ENCODE measurements at places on chromosomes 4 and X. TPM values are rescaled to one million over a fixed set of nuclear protein-coding genes. Genes with fewer than 3 reads are reported as not detected.

Gene SOWAHD
- total RNA-seq, result 0.45 TPM

DNA sequence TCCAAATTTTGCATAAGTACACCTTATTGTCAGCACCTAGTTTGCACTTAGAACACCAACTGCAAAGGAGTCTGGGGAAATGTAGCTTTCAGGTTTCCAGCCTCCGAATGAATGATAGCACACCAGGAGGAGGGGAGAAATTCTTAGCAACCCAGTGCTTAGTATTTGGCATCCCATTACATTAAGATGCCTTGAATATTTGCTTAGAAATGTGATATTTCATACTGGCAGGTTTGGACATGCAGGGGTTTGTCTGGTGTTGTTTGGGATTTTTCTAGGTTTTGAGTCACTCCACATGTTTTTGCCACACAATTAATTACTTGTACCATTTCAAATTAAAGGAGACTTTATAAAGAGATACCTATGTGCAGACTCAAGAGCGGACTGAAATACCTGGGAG is 60.3 kb upstream of the CAMK2D start:
- DNase-seq, result no peak

Gene PRR32
- not detected for total RNA-seq

GRCh38 chrX:1529756-1530155 is 7.2 kb downstream of the P2RY8 start:
- peak; percentile 35 for DNase-seq

- no peak for DNase-seq
Measured at GRCh38 chr4:158605393-158605792, 66.3 kb downstream of the C4orf46 start.

Gene VCX2
- total RNA-seq, result not detected

DNA sequence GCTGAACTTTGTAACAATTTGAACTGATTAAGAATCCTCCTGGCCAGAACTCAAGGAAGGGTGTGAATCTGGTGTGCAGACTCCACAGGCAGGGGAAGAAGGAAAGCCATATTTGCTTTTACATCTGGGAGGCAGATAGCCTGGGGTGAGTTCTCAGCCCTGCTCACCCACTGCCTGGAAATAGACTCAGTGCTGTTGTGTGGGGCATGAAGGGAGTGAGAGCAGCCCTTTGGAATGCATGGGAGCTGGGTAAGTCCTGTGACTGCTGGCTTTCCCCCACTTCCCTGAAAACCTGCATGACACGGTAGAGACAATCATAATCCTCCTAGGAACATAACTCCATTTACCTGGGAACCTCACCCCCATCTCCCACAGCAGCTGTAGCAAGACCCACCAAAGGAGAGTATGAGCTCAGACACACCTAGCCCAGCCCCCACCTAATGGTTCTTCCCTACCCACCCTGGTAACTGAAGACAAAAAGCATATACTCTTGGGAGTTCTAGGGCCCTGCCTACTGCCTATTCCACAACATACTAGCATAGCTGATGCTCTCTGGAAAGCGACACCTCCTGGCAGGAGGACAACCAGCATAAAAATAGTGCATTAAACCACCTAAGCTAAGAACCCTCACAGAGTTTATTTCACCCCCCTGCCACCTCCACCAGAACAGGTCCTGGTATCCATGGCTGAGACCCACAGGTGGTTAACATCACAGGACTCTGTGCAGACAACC is 59.3 kb upstream of the UBQLN2 start:
- no peak for DNase-seq

Gene NPFFR2
- not detected for total RNA-seq

GRCh38 chrX:73214426-73215094 is at the start of gene NAP1L2:
TSS of gene NAP1L2 (minus strand) at chrX:73214851. CDS start at chrX:73214492, 359 bp downstream.
- DNase-seq, result peak; percentile 79

DNA sequence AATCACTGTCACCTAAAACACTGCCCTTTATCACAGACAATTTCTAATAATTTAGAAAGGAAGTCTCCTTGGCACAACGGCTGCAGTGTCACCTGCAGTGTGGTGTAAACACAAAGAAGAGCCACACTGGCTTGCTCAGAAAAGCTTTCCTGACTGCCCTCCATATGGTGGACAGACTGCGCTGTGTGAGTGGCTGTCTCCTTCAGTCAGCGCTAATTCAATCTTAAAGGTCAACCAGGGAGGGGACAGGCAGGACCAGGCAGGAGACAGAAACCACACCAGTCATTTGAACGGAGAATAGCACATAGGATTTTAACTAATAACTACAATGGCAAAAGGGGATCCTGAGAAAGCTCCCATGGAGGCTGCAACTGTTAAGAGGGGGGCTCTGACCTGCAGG is 132.1 kb downstream of the NSUN7 start:
- DNase-seq, result no peak

DNA sequence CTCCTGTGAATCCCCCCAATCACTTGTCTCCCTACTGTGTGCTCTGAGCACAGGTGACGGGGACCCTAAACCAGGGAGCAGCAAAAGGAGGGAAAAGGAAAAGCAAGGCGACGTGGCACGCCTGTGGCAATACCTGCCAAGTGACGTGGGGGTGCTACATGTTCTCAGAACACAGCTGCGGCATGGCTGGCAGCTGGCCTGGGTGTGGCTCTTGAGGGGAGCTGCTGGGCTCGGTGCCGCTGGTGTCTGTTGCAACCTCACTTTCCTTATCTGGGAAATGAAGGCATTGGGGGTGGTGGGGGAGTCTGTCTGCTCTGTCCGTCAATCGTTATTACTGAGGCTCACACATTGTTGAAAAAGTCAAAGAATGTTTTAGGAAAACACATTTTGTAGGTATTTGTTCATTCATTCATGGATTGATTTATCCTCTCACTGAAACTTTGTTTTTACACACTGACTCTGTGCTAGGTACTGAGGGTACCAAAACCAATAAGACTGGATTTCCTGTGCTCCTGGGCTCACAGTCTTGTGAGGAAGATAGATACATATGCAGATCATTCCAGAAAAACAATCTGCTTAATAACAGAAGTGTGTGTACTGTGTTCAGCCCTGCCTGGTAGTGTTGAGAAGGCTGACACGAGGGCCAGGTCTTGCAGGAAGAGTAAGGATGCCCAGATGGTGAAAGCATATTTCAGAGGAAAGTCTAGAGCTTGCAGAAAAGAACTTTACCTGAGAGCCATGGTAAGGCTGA is 217.6 kb downstream of the PTTG2 start:
- DNase-seq, result peak; percentile 71

Gene SLITRK4
- not detected for total RNA-seq

GRCh38 chr4:151163855-151164254 is 64.4 kb downstream of the RPS3A start:
- no peak for DNase-seq

DNA sequence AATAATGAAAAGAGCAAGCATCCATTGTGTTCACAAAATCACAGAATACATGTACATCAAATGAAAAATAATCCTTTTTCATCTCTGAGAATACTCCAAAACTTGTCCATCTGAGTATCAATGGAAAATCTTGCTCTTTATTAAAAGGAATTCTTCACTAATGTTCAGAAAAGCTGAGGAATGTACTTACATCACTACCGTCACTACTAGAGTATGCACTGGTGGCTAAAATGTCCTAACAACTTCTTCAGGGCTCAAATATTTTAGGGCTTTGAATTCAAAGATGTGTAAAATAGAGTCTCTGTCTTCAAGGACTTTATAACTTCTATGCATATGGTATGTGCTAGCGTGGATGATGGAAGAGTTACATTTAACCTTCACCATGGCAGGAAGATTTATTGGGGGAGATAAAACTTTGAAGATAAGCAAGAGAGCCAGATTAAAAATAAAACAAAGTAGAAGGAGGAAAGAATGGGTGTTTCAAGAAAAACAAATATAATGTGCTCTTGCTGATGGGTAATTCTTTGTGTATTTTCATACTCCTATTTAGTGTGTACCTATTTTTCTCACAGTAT is 55.1 kb downstream of the DMD start:
- no peak for DNase-seq

DNA sequence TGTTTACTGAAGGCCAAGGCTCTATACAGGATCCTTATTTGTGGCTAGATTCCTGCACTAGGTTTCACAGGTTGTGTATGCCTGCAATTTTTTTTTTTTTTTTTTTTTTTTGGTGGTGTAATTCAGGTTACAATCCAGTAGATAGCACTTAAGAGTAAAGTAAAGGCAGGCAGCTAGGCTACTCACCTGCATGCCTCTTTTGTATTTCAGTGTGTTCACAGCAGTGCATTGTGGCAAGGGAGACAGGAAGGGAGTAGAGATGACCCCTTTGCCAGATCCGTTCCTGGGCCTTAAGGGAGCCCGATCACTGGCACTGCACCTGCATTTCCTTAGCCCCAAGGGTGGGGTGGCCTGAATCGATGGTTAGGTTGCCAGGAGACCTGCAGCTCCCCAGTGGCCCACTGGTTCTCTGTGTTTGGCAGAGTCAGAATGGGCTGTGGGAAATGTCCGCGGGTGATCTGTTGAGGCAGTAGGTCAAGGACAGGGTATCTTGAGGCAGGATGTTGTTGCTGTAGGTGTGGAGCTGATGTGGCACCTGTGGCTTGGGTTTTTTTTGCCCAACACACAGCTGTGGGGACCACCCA is 374.9 kb upstream of the AADAT start:
- DNase-seq, result no peak

GRCh38 chr4:163614866-163615265 is 120.4 kb downstream of the TMA16 start:
- DNase-seq, result no peak

Gene SRPX2
- total RNA-seq, result not detected

DNA sequence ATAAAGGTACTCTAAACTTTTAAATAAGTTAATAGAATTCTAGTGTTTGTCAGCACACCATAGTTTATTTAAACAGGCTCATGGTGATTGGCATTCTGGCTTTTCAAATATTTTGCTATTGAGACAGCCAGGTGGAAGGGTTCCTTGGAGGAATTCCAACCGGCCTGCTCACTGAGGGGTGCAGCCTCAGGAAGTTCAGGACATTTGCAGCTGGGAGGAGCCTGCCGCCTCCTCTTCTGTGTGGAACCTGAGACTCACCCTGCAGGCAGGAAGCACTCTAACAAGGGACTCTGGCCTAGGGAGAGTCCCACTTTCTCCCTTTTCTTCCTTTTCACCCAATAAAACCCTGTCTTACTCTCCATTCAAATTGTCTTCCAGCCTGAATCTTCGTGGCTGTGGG is 1328.0 kb downstream of the FSTL5 start:
- DNase-seq, result no peak

Gene GRIA2
- total RNA-seq, result not detected

- DNase-seq, result no peak
Measured at GRCh38 chr4:64893205-64893604, 484.0 kb upstream of the TECRL start.

GRCh38 chr4:26248647-26249046 is 72.2 kb upstream of the RBPJ start:
- no peak for DNase-seq

GRCh38 chrX:40290517-40290916 is 192.8 kb upstream of the BCOR start:
- DNase-seq, result no peak
